Right hindlimb (tissue), 1 donor: ENCODE measurements at places on chromosomes 6 and 20.

DNA sequence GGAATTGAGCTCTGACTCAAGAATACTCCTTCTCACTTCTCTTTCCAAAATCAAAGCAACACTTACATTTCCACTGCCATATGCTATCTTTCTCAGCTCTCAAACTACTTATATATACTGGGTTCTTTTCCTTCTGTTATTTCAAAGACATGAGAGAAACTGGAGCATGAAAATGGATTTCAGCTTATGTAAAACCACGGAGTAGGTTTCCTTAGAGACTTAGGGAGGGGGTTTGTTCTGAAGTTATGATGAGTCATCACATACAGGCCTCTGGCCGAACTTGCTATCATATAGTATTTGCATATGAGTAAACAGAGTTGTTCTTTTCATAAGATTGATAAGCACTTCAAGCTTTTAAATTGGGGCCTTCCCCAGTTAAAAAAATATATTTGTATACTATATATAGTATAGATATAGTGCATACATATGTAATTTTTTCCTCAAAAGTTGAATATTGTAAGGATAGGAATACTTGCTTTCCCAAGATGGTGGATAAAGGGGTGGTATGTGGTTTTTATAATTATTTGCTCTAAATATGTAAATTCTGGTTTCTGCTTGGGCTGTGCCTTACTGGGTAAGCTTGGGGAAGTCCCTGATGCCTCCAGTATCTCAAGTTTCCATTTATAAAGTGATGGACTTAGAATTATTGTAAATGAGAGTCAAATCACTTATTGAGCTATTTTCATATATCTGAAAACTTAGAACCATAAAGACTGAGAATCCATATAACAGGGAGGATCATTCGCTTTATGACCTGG, 273.9 kb downstream of the RFPL4B start:
- DNase-seq = no peak

- no peak for DNase-seq
Observed at GRCh38 chr6:111416529-111416928, 66.5 kb downstream of the REV3L start.

- no peak for DNase-seq
Observed at GRCh38 chr6:26379292-26379691, 3.6 kb upstream of the BTN2A2 start.

GRCh38 chr6:167233490-167233889, 57.6 kb upstream of the UNC93A start:
- no peak for DNase-seq

- DNase-seq = no peak
Observed at GRCh38 chr20:39898467-39898852, 790.6 kb downstream of the MAFB start.

- no peak for DNase-seq
Observed at GRCh38 chr6:89350281-89350966, 2.1 kb downstream of the UBE2J1 start.

- DNase-seq = no peak
Observed at GRCh38 chr6:157608221-157609075, 214.6 kb upstream of the SNX9 start.

GRCh38 chr6:149267072-149267471, 50.4 kb upstream of the TAB2 start:
- DNase-seq = no peak

DNA sequence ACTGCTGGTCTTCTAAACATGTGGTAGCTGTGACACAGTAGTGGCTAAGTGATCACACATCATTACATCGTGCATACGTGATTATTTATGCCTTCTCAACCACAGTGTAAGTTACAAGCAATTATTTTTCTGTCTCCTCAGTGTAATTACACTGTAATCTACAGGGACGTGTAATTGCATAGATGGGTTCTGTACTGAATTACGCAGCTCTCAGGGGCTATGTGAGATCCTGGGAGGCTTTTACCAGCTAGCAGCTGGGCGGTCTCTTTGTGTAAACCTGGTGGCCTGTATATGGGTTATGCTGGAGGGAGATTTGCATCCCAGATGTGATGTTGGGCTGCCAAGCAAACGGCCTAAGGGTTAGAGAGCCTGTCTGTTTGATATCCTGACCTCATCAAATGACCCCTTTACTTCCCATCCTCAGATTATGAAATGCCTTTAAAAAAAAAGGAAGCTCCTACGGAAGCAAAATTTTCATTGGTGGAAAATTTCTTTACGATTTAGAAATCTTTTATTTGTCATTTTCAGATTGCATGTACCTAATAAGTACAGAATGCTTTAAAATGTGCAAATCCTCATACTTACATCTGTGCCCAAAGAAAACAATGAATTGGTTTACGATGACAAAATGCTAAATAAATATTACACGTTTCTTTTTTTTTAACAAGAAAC, 402.8 kb upstream of the JAG1 start:
- DNase-seq = no peak

DNA sequence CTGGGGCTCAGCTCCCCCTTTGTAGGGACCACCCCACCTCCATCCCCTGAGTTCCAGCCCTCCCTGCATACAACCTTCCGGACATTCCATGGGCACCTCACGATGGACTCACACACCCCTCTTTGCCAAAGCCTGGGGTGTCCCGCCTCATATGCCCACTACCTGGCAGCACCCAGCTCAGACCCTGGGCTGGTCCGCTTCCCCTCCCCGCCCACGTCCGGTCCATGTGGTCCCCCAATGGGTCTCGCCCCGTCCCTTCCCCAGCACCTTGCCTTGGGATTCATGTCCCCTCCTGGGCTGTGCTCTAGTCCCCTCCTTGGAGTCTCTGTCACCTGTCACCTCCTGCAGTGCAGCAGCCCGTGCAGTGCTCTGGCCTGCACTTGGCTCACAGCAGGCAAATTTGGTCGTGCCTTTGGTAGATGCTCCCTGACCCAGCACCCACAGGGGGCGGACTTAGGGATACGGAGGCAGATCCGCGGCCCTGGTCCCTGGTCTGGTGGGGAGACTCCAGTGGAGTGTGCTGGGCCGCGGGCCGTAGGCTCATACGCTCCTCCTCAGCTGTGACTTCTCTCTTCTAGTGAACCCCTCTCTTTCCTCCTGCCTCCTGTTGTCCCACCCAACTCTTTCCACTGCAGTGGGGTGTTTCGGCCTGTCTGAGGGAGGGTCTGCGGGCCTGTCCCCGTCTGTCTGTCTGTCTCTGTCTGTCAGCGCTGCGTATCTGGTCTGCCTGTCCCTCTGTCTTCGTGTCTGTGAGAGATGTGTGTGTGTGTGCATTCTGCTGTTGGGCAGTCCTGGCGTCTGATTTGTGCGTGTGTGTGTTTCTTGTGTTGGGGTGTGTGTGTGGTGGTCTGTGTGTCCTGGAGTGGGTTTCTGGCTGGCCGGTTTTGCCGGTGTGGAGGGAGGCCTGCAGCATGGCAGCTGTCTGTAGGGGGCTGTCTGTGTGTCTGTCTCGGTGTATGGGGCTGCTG, 69.5 kb downstream of the SRC start:
- no peak for DNase-seq

- DNase-seq = no peak
Observed at GRCh38 chr6:146857980-146858347, 259.2 kb downstream of the ADGB start.

DNA sequence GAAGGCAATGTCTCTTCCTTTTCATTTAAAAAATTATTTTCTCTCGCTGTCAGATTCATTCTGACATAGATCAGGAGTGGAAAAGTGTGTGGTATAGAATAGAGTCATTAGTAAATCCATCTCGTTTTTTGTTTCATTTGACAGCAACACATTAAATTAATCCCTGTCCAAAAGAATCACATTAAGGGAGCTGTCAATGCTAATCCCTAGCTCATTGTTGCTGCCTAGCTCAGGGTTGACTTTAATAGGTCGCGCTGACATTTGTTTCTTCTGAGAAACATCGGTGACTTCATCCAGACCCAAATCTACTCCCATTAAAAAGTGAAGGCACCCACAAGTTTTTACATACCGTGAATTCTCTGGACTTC, 25.4 kb upstream of the MAP3K7 start:
- DNase-seq = no peak

- peak; percentile 61 for DNase-seq
Observed at GRCh38 chr6:108557494-108558371, 3.0 kb upstream of the FOXO3 start.

DNA sequence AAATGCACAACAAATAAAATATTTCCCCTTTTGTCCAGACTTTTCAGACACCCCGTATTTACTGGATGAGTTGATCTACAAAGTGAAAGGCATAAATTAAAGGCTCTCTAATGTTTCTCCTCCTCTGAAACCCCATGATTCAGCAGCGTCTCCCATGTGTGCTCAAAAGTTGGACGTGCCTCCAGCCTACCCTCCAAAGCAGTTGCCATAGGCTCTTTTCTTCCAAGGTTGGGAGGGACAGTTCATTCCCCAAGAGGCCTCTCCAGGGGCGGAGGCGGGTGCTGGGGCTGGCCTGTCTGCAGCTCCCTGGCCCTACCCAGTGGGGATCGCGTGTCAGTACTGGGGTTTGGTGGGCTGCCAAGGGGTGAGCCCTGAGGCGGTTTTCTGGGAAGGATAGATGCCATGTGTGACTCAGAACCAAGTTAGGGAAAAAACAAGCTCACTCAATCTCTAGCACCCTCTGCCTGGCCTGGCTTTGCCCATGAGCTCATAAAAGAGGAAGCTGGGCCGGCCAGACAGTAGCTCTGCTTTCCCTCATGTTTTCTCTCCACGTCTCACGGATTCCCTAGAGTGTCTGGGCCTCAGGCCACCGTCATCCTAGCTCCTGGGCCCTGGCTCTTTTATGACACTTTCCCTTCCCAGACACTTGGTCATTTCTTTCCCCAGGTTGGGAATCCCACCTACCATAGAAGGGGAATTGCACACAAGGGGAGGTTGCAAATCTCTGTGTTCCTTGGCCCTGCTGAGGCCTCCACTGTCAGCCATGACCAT, 8.0 kb upstream of the IER3 start:
- peak; percentile 91 for DNase-seq

DNA sequence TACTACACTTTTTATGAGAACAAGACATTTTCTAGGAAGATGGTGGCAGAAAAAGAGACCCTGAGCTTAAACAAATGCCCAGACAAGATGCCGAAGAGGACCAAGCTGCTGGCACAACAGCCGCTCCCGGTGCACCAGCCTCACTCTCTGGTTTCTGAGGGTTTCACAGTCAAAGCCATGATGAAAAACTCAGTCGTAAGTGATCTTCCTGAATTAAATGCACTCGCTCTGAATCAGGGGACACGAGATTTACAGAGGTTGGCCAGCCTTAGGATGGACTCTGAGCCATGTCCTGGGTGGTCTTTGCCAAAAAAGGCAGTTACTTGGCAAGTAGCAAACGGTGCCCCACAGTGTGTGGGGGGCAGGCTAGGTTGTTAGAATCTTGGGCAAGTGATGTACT, 423 bp downstream of the PACRG start:
- no peak for DNase-seq

DNA sequence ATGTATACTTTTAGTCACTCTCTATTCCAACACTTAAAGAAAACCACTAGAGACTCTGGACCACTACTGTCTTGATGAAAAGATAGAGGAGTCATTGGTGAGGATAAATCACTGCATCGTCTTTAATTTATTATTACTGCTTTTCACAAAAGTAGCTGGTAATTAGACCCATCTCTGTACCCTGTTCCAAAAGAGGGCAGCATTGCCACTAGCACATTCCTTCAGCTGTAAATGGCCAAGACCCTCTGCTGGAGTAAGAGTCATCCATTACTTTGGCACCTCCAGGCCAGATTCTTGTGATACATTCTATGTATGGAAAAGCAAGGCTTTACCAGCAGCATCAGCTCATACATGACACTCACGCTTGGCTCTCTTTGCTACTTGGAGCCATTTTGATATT, 49.5 kb upstream of the PREP start:
- DNase-seq = no peak

GRCh38 chr6:54559136-54559535, 250.9 kb downstream of the TINAG start:
- DNase-seq = no peak

GRCh38 chr20:55004044-55004443, 528.7 kb downstream of the DOK5 start:
- no peak for DNase-seq

DNA sequence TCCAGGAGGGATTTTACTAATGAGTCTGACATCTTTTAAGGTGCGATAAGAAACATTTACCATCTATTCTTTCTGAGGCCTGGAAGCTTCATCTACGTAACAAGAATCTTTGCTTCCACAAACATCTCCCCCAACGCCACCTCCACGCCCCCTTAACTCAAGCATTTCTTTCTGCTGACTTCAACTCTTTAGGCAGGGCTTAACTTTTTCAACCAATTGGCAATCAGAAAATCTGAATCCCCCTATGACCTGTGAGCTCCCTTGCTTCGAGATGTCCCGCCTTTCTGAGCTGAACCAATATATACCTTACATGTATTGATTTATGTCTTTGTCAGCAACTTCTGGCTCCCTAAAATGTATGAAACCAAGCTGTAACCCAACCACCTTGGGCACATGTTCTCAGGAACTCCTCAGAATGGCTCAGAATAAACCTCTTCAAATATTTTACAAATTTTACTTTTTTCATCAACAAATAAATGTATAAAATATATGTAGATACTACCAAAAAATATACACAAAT, 11.5 kb downstream of the OR2H2 start:
- no peak for DNase-seq

DNA sequence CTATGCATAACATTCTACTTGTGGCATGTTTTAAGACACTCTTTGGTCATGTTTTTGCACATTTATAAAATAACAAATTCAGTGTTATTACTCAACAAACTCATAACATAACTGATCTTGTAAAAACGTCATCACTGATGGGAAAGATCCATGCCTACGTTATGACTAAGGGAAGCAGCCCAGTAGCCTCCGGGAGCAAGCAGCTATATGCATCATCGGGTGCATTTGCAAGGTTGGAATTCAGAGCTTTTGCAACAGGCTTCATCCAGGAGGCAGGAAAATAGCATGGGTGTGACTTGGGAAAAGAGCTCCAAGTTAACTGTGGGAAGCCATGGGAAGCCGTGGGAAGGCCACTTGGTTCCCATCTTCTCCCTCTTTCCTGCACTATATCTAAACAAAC, 271.6 kb upstream of the SGK1 start:
- no peak for DNase-seq

- no peak for DNase-seq
Observed at GRCh38 chr6:135521431-135521830, 23.9 kb upstream of the AHI1 start.
